Right renal pelvis (tissue), 4 donors: ENCODE measurements at places on chromosomes 4 and X. TPM values are rescaled to one million over a fixed set of nuclear protein-coding genes. Genes with fewer than 3 reads are reported as not detected.

Gene PRRG3
- polyA plus RNA-seq = 5.1 TPM

Gene SYTL5
- 2.6 TPM for polyA plus RNA-seq

Gene ZNF827
- 31.2 TPM for polyA plus RNA-seq

GRCh38 chr4:168390041-168390440 is 71.5 kb upstream of the DDX60 start:
- DNase-seq = no peak

DNA sequence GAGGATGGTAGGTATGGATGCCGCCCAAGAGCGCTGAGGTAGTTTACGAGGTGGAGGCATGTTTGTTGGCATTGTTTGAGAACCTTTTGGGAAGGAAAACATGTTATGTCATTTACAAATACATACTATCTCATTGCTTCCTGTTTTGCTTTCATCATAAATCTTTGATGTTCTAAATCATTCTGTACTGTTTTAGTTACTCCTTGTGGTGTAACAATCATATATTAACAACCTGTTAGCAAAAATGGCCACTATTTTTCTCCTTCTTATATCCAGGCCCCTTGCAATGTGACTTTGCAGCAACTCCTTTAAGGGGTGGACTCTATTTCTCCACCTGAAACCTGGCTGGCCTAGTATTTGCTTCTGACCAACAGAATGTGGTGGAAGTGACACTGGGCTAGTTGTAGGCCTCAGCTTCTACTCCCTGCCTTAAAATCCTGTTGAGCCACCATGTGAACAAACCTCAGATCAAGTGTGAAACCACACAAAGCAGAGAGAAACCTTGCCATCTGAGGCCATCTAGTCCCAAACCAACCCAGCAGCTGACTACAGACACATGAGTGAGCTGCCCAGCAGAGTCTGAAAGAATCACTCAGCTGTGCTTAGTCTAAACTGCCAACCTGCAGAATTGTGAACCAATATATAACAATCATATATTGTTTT is 15.8 kb upstream of the CXorf38 start:
- DNase-seq = no peak

DNA sequence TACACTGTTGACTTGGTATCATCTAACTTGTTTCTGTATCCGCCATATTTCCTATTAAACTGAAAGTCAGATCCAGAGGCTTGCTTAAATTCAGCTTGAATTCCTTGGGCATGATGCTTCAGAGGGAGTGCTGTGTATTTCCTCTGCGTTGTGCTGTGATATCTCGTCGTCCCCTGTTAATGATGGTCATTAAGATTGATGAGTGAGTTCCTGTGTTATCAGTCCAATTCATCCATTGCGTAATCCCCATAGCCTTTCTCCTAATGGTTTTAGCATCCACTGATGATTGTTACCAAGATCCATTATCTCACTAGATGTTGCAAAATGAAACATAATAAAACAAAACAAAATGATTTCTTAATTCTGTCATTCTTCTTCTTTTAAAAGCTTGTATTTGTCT is 31.3 kb upstream of the CHM start:
- no peak for DNase-seq

DNA sequence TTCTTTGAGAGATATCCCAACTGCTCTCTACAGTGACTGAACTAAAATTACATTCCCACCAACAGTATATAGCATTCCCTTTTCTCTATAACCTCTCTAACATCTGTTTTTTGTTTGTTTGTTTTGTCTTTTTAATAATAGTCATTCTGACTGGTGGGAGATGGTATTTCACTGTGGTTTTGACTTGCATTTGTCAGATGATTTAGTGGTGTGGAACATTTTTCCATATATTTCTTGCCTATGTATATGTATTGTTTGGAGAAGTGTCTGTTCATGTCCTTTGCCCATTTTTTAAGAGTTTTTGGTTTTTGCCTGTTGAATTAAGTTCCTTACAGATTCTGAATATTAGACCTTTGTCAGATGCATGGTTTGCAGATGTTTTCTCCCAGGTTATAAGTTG is 9.0 kb downstream of the USO1 start:
- DNase-seq = no peak

GRCh38 chr4:2947926-2948325 is 15.3 kb downstream of the NOP14 start:
- no peak for DNase-seq

- DNase-seq = no peak
These were observed 17.5 kb upstream of the MSANTD1 start for GRCh38 chr4:3231471-3231870.
